ENCODE measurements at places on chromosomes 11 and 22.

DNA sequence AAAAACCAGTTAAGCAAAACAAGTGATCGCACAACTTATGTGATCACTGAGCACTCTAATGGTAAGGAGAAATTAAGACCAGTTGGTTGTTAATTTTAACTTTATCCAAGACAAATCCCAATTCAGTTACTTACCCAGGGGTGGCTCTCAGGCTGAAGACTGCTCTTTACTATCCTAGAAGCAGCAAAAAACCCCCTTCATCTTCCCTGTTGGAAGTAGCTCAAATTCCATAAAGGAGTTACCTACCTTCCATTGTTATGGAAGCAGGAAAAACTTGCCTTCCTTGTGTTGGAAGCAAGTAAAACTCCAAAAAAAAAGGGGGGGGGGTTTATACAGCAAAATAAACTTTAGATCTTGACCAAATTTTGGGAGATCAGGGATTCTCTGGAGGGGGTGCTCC lies 5.2 kb upstream of the MRPL16 start:
- no peak for DNase-seq

GRCh38 chr22:28950617-28951411 lies 67.4 kb downstream of the ZNRF3 start:
- no peak for DNase-seq

DNA sequence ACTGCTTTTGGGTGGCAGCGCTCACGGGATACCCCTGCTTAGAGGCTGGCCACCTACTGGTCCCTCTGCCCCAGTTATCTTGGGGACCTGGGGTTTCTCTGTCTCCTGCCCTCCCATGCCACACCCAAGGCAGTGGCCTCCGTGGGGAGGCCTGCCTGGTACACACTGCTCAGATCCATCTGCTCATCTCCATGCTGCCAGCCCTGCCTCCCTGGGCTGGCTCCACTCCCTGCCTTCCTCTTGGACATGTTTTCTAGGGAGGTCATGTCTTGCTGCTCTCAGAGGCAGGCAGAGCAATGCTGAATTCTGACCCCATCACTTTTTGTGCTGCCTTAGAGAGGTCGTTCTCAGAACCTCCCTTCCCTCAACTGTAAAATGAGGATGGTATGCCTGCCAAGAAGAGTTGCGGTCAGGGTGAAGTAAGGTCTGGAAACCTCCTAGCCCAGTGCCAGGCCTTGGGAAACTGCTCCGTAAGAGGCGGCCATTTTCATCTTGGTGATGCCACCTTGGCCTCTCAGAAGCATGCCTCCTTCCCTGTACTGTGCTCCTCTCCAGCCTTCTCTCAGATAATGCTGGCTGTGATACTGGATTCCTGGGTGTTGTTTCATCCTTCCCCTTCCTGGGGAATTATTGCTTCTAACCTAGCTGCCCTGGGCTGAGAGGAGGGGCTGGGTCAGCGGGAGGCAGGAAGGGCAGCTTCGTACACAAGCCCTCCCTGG lies 186.4 kb upstream of the ZBED5 start:
- no peak for DNase-seq

DNA sequence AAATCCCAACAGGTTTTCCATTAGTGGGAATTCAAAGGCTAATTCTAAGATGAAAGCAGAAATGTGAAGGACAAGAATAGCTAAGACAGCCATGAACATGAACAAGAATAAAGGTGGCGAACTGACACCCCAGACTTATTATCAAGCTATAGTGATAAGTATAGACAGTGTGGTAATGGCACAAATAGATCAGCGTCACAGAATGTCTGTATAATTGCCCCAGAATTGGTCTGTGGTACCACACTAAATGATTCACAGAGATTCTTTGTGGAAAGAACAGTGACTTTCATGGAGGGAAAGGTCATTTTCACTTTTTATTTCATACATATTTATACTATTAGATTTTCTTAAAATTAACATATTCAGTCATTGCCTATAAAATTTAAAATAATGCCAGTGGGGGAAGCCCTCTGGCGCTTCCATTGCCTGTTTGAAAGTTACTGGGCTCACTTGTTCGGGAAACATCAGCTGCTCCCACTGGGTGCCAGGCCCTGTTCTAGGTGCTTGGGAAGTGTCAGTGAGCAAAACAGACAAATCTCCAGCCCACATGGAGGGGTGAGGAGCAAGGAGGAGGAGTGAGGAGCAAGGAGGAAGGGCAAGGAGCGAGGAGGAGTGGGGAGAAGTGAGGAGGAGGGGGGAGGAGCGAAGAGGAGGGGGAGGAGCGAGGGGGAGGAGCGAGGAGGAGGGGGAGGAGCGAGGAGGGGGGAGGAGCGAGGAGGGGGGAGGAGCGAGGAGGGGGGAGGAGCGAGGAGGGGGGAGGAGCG lies 11.3 kb upstream of the NLRP6 start:
- DNase-seq: no peak

DNA sequence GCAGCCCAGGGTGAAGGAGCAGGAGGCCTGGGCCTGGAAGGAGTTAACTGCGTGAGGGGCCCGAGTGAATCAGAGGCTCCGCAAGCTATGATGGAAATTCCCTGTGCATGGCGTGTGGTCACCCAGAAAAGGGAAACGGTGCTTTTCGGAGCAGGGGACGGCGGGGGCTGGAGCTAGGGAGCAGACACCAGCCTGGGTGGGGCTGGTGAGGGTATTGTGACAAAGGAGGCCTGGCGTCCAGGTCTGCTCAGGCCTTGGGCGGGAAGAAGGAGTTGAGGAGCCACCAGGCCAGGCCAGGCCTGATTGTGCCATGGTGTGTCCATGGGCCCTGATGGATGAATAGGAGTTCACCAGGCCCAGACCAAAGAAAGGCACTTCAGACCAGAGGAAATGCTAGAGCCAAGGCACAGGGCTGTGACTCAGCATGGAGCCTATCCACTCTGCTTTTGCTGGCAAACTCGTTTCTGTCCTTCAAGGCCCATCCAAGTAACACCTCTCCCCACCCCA lies 12.8 kb upstream of the SPI1 start:
- DNase-seq: no peak

DNA sequence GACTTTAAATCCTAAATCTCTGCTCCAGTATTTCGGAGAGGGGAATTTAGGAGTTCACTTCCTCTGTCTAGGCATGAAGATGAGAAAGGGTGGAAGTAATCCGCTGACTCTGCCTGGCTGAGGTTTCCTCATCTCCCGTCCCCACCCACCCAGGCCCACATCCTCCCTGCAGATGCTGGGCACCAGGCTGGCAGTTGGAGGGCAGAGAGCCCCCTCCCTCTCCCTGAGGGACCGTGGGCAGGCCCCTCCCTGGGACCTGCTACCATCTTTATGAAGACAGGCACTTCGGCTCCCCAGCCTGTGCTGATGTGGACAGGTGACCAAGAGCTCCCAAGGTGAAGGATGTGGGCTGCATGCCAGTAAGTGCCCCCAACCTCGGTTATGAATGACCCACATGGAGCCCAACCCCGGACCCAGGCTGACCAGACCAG lies 6.7 kb downstream of the CASTOR1 start:
- no peak for DNase-seq

DNA sequence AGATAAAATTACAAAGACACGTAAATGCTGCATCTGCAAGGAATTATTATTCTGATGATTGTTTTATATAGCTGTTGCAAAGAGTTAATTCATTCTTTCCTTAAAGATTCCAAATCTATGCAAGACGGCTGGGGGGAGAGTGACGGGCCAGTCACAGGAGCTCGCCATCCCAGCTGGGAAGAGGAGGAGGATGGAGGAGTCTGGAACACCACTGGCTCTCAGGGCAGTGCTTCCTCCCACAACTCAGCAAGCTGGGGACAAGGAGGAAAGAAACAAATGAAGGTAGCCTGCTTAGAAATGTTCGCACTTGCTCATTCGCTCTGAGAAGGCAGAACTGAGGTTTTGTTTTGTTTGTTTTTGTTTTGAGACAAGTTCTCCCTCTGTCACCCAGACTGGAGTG lies 73.0 kb upstream of the ADSL start:
- DNase-seq: no peak

DNA sequence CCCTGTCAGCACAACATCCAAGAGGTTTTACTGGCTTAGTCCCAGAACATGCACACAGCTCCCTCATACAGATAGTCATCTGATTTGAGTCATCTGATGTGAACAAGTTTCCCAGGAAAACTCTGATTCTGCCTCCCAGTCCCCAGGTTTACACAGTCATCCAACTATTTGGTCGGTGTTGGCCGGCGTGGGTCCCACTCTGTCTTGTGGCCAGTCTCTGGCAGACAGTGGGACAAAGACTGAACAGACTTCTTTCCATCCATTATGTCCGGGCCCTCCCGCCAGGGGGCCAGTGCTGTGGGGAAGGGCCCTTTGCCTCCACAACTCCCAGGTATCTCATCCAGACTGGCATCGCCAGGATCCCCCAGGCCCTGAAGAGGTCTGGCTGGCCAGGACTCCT lies 60.0 kb downstream of the BTG4 start:
- no peak for DNase-seq

GRCh38 chr22:23053912-23054530 lies 16.3 kb upstream of the GNAZ start:
- DNase-seq: no peak

- no peak for DNase-seq
Measured at GRCh38 chr11:57335023-57335342, 709 bp downstream of the SSRP1 start.

- DNase-seq: no peak
Measured at GRCh38 chr11:56917708-56918400, 70.9 kb upstream of the OR5AK2 start.

All from stimulated activated CD4-positive, alpha-beta T cell treated with anti-CD3 and anti-CD28 coated beads, Interleukin-1b, Interleukin-23, amount 100 ng/mL, for 4 hours (primary cell).